ENCODE measurements at places on chromosomes 4 and X.

DNA sequence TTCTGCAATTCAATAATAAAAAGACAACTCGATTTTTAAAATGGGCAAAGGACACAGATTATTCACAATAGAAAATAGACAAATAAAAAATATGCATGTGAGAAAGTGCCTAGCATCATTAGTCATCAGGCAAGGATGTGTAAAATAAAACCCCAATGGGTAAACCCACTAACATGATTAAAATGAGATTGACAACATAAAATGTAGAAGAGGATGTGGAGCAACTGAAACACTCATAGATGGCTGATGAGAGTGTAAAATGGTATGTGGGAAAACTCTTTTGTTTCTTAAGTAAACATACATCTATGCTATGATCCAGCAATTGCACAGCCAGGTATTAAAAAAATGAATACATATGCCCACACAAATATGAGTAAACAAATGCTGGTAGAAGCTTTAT lies 177.6 kb downstream of the IQCM start:
- no peak for DNase-seq

DNA sequence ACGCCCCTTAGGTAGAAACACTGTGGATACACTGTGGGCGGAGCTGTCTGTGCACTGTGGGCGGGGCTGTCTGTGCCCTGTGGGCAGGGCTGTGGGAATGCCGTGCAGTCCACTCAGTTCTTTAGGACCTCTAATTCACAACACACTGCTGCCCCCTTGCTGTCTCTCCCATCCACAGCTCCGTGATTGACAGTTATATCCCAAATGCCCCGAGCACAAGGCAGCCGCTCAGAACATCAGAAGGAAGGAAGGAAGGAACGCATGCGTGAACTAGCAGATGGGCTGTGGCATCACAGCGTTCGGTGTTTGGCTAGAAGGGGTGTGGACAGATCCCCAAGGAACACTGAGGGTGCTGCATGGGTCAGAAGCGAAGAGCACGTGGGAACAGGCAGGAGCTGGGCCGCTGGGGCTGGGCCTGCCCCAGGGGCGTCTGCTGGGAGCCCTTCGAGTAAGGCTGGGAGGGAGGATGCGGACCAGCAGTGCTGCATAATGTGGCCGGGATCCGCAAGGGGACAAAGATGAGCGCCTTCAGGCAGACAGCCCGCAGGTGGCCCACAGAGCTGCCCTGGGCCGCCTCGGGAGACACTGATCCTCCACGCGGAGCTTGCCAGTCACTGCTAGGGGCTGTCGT lies 29.8 kb downstream of the ACOX3 start:
- no peak for DNase-seq

DNA sequence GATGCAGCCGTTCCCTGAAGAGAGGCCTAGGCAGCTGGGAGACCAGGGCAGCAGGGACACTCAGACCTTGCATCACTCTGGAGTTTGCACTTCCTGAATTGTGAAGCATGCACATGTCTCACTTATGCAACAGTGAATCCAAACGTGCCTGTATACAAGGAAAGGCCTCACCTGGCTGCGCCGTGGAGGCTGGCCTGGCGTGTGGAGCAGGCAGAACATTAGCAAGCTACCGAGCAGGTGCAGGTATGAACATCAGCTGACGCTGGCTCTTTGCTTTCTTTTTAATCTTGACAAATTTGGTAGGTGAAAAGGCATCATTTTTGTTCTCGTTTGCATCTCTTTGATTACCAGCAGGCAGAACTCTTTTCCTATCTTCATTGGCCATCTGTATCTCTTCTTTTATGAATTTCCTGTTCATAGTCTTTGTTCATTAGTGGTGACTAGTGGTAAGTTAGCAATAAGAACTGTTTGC lies 37.1 kb upstream of the IRAK1 start:
- no peak for DNase-seq

DNA sequence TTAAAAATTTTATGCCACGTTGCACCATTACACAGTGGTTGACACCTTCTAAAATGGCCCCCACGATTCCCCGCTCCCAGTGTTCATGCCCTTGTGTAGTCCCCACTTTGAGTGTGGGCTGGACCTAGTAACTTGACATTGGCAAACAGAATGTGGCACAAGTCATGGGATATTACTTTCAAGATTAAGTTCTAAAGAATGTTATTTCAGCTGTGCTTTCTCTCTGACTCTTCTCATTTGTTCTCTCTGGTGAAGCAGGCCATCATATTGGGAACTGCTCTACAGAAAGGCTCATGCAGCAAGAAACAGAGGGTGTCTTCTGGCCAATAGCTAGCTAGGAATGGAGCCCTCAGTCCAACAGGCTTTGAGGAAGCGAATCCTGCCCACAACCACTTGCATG lies 67.1 kb downstream of the ATXN3L start:
- no peak for DNase-seq

DNA sequence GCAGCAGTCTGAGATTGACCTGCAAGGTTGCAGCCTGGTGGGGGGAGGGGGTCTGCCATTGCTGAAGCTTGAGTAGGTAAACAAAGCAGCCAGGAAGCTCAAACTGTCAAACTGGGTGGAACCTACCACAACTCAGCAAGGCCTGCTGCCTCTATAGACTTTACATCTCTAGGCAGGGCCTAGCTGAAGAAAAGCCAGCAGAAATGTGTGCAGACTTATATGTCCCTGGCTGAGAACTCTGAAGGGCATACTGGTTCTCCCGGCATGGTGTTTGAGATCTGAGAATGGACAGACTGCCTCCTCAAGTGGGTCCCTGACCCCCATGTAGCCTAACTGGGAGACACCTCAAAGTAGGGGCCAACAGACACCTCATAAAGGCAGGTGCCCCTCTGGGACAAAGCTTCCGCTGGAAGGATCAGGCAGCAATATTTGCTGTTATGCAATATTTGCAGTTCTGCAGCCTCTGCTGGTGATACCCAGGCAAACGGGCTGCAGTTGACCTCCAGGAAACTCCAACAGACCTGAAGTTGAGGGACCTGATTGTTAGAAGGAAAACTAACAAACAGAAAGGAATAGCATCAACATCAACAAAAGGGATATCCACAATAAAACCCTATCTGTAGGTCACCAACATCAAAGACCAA lies 167.6 kb downstream of the GC start:
- no peak for DNase-seq

Data from right renal pelvis (tissue), 4 donors.